ENCODE measurements at places on chromosomes 4 and X.

- no peak for DNase-seq
Measured at GRCh38 chrX:109859651-109860050, 126.6 kb upstream of the ACSL4 start.

DNA sequence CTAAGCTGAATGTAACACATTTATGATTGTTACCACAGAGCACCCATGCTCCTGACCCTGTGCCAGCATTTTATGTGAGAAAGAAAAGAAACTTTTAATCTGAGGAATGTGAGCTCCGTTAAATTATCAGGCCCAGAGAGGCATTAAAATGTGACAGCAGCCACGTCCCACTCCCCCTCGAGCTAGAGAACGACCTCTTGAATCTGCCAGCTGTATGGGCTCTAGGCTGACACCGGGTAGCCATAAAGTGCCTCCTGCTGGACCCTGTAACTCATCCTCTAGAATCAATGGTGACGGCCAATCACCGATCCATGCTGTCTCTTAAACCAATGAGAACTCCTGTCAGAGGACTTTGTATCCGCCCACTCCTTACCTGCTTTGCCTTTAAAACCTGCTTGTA is 110.2 kb upstream of the ADRA2C start:
- DNase-seq = no peak

GRCh38 chr4:184363258-184363657 is 111.1 kb downstream of the IRF2 start:
- no peak for DNase-seq

GRCh38 chr4:141348125-141348524 is 127.4 kb downstream of the ZNF330 start:
- DNase-seq = no peak

DNA sequence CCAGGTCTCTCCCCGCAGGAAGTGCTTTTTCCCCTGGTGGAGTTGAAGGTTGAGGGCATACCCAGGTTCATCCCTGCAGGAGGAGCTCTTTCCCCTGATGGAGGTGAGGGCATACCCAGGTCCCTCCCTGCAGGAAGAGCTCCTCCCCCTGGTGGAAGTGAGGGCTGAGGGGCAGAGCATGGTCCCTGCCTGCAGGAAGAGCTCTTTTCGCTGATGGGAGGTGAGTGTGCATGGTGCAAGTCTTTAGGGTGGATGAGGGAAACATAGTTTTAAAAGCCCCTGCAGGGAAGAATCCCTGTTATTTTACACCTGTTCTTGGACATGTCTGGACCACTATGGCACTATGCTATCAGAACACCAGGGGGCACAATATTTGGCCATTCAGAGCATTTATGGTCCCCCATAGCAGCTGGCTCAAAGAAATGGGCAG is 43.7 kb upstream of the PUDP start:
- no peak for DNase-seq

DNA sequence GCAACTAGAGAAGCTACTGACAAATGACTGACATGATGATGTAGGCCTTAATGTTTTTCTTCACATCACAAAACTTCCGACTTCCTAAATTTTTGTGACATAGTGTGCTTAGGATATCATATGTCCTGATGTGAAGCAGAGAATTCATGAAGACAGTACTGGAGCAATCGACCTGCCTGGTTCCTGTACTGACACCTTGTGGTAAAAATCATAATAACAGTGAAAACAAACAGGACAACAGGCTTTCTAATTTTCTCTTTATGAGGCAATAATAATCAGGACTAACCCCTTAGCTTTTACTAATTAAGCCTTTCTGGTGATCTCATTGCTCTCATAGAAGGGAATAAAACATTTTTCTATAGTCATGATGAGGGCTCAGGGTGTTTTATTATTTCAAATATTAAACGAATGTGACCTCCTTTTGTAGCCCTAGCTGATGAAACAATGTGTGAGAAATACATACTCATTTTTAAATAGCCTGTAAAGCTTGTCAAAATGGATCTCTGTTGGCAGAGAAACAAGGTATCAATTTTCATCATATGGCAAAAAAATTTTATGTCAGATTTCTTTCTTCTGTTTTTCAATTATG is 158.4 kb downstream of the TENT5D start:
- peak; percentile 13 for DNase-seq

GRCh38 chr4:120630427-120630826 is 292.1 kb downstream of the PRDM5 start:
- no peak for DNase-seq

GRCh38 chr4:174578366-174578765 is 56.1 kb upstream of the HPGD start:
- no peak for DNase-seq

DNA sequence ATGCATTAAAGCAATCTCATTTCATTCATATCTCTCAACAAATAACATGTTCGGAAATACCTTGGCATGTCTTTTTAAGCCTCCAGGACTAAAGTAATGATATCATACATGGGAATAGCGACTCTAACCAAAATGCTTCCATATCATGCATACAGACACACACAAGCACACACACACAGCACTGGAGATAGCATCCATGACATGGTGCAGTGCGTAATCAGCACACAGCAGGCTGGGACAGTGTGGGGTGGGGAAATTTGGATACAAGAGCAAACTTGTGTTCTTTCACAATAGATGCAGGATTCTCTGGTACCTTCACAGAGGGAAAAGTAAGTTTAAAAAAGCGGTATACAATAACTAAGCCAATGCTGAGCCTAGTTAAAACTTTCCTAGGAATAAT is 132.3 kb upstream of the HPGD start:
- DNase-seq = no peak

GRCh38 chr4:38085751-38086150 is 125.6 kb downstream of the PTTG2 start:
- no peak for DNase-seq

DNA sequence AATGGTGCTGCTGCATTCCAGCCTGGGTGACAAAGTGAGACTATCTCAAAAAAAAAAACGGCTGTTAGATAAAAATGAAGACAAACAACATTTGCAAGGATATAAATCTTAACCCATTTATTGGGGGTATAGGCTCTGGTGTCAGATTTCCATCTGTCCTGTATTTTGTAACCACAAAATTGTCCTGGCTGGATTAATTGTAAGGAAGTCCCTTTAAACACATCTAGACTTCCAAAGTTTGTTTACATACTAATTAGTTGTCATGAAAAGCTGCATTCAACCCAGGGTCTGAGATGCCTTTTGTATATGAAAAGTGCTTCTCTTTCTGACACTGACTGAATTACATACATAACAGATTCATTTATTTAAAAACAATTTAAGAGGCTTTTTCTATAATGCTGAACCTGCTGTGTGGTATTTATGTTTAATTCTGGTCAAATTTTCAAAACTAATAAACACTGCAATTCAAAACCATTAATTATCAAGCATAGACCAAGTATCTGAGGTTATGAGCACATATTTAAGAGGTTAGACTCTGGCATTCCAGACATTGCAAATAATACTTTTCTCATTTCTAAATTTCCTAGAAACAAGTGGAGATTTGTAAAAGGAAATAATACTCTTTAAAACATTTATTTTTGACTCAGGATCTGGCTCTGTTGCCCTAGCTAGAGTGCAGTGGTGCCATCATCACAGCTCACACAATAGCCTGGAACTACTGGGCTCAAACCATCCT is 17.5 kb upstream of the UGDH start:
- DNase-seq = peak; percentile 80

- DNase-seq = peak; percentile 15
Measured at GRCh38 chrX:41921492-41922430, 1.6 kb downstream of the CASK start.

- DNase-seq = peak; percentile 70
Measured at GRCh38 chr4:77358315-77358928, 201.4 kb downstream of the CCNG2 start.

DNA sequence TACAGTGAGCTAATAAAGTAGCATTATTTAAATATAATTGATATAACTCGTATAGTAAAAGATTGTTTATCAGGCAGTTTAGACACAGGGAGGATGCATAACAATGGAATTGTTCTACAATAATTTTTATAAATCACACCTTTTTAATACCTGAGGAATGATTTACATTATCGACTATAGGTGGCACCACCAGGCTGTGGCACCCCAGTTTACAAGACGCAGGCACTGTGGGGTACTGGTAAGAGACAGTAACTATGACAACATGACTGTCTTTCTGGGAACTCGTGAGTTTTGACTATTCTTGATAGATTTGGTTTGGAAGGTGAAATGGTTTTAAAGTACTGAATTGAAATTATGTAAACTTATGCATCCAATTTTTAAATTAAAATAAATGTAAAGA is 27.1 kb upstream of the STBD1 start:
- no peak for DNase-seq

- no peak for DNase-seq
Measured at GRCh38 chr4:153814789-153815188, 25.9 kb upstream of the SFRP2 start.

- peak; percentile 53 for DNase-seq
Measured at GRCh38 chr4:139887962-139888735, 222.5 kb downstream of the MGST2 start.
